Cortex of kidney (tissue), 1 donor: ENCODE measurements at places on chromosomes 4 and X.

- DNase-seq: no peak
Measured at GRCh38 chr4:77226939-77227705, 70.1 kb downstream of the CCNG2 start.

DNA sequence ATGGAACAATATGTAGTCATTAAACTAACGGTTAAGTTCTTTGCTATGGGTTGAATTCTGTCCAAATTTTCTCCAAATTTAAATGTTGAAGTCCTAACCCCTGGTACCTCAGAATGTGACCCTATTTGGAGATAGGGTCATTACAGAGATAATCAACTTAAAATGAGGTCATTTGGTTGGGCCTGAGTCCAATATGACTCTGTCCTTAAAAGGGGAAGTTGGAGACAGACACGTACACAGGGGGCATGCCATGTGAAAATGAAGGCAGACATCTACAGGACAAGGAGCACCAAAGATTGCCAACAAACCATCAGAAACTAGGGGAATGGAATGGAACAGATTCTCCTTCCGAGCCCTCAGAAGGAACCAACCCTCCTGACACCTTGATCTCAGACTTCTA is 492.0 kb upstream of the FTHL17 start:
- no peak for DNase-seq

DNA sequence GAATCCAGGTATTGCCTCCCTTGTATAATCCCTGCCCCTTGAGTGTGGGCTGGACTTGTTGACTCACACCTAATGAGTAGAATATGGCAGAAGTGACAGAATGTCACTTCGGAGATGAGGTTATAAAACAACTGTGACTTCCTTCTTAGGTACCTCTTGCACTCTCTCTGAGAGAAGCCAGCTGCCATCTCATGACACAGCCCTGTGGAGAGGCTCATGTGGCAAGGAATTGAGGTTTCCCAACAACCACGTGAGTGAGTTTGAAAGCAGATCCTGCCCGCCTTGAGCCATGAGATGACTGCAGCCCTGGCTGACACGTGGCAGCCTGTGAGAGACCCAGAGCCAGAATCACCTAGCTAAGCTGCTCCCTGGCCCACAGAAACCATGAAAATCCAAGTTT is 13.5 kb downstream of the ASB11 start:
- no peak for DNase-seq

- DNase-seq: no peak
Measured at GRCh38 chr4:141605425-141605856, 30.9 kb upstream of the IL15 start.

- DNase-seq: no peak
Measured at GRCh38 chr4:47145630-47146029, 114.3 kb downstream of the GABRB1 start.

DNA sequence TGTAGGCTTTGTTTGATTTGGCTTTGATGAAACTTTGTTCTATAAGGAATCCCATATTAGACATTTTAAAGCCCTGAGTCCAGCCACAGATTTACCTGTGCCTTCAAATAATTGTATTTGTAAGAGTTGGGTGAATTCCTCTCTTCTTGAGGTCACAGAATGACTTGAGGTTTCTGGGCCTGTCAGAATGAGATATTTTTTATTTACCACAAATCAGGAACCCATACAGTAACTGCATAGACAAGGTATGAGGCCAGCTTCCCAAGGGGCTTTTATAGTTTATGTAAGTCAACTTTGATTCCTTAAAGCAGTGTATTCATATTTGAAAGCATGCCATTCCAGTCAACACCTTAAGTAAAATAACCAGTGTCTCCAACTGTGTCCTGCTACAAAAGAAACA is 29.1 kb upstream of the CXCL3 start:
- no peak for DNase-seq

GRCh38 chr4:24730256-24731001 is 64.9 kb upstream of the SOD3 start:
- DNase-seq: no peak

DNA sequence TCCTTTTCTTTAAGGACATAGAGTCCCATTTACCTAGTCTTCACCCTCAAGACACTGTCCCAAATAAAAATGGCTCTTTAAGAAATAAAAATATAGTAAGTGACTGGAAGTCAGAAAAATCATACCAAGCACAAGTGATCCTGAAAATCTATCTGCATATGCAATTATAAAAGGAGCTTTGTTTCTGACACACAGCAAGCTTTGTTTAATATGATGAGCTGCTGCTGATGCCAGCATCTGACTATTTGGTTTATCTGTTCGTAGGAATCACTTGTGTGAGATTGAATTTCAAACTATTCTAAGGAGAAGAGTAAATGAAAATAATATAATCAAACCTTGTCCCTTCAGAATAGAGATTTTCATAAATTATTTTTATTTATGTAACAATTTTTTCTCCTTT is 332.4 kb downstream of the PCDH7 start:
- DNase-seq: no peak

DNA sequence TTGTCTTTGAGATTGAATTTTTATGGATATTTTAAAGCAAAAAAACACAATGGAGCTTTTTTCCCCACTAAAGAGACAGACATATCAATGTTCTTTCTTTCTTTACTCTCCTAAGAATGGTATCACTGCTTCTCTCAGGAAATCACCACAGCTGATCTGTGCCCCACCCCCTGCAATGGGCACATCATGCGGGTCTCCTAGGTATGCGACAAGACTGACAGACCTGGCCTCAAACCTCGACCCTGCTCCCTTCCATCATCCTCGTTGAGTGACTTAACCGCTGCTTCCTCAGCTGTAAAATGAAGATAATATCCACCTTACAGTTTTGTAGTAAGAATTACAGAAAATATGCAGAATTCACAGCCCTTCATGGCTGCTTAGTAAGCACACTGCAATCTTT is 58.3 kb downstream of the LEF1 start:
- DNase-seq: no peak

DNA sequence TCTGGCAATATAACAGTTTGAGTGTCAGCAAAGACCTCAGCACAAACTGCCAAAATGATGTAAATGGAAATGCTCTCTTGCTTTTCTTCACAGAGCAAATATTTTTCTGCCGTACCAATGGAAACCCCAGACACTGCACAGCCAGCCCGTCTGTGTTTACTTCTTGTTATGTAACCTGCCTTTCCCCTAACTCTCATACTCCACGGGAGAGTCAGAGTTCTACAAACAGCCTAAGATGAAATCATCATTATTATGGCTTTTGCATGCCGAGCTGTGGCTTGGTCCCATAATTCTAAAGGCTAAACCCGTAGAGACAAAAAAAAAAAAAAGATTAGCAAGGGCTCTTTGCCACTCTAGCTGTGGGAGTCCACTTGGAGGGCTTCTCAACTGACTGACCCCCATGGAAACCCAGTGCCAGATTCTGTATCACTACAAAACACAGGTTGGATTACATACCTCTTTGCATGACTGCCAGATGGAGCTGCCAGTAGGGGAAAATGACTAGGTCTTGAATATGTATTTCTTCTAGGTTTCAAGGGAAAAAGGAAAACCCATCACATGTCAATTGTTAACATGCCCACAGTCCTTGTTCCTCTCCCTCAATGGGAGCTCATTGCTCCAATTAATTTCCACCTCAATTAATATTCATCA is 197.2 kb upstream of the CNKSR2 start:
- no peak for DNase-seq

- no peak for DNase-seq
Measured at GRCh38 chr4:89556601-89557305, 249.2 kb upstream of the GPRIN3 start.

GRCh38 chr4:54199919-54200318 is 29.2 kb upstream of the PDGFRA start:
- no peak for DNase-seq

DNA sequence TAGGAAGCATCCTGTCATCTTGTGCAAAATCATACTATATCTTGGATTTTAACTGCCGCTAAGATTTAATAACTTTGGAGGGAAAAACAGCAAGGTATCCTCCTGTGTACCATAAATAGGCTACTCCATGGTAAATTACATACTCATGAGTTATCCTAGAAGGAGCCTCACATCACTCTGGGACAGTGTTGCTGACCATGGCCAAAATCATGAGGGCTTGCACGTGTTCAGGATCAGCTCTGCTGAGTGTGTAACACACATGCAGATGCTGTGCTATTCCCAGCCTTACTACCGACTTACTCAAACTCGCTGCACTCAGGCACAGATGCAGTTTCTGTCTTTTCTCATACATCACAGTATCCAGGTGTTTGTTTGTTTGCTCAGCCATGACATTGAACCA is 56.6 kb downstream of the DKK2 start:
- no peak for DNase-seq

GRCh38 chr4:163590103-163590502 is 95.6 kb downstream of the TMA16 start:
- DNase-seq: no peak

DNA sequence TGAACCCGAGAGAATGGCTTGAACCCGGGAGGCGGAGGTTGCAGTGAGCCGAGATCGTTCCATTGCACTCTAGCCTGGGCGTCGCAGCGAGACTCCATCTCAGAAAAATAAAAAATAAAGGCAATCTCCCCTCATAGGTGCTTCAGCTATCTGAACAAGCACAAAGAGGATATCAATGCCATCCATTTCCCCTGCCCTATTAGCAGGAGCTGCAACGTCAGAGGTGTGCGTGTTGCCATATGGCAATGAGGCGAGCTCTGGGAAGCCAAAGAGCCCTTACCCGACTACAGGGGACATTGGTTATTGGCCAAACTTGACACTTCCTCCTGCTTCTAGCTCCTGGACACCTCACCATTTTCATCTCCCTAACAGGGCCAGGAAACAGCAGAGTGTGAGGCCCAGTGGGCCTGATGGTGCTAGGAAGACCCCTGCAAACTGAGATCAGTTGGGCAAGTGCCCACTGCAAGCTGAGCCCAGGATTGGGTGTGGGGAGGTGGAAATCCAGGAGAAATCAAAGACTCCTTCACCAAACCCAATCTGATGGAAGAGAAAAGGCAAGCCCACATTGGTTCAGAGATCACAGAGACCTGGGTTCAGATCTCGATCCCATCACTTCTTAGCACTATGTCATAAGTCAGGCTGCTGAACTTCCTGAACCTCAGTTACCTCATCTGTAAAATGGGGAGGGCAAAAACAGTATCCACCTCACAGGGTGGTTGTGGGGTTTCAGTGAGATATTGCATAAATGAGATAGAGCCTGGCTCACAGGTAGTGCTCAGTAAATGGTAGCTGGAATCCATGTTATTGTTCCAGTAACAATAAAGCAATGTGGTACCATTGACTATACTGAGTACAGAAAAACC is 21.2 kb downstream of the SLC25A5 start:
- no peak for DNase-seq

GRCh38 chr4:133154725-133155124 is 5.6 kb downstream of the PCDH10 start:
- DNase-seq: no peak

- DNase-seq: no peak
Measured at GRCh38 chr4:143482840-143483239, 30.7 kb upstream of the SMARCA5 start.

DNA sequence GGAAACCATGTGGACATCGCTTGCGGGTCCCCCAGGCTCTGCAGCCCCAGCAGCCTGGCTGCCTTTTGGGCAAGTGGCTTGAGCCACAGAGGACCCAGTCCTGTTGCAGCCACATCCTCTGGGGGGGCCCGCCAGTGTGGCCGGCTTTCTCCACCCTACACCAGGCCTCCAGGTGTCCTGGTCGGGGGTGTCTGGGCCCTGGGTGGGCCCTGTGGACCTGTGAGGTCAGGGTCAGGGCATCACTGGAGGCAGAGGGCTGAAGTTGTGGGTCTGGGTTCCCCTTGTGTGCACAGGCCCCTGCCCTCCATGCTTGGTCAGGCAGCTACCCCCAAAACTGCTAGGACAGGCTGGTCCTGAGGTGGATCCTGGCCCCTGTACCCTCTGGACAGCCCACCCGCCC is 3.3 kb upstream of the MSANTD1 start:
- no peak for DNase-seq

GRCh38 chrX:100687128-100687527 is 43.1 kb downstream of the SRPX2 start:
- no peak for DNase-seq
